ENCODE measurements at places on chromosomes 12 and 14. TPM values are rescaled to one million over a fixed set of nuclear protein-coding genes. Genes with fewer than 3 reads are reported as not detected.
A peak's percentile ranks its signal among the peaks of the same experiment; 100 is the strongest.

The DAO gene
- total RNA-seq, result not detected

The DIO2 gene
- total RNA-seq, result 48.7 TPM

The OR4N2 gene
- not detected for total RNA-seq

The GARIN6 gene
- not detected for total RNA-seq

The PROX2 gene
- not detected for total RNA-seq

The KRT83 gene
- not detected for total RNA-seq

The GPHB5 gene
- total RNA-seq, result not detected

The REM2 gene
- total RNA-seq, result not detected

The KLRC2 gene
- total RNA-seq, result not detected

The SLC25A21 gene
- total RNA-seq, result not detected

The SSPN gene
- 1.0 TPM for total RNA-seq

The ST8SIA1 gene
- 8.9 TPM for total RNA-seq

The CAMKK2 gene
- 3.2 TPM for total RNA-seq

GRCh38 chr12:115984616-115985015, 292.9 kb downstream of the MED13L start:
- DNase-seq, result no peak

DNA sequence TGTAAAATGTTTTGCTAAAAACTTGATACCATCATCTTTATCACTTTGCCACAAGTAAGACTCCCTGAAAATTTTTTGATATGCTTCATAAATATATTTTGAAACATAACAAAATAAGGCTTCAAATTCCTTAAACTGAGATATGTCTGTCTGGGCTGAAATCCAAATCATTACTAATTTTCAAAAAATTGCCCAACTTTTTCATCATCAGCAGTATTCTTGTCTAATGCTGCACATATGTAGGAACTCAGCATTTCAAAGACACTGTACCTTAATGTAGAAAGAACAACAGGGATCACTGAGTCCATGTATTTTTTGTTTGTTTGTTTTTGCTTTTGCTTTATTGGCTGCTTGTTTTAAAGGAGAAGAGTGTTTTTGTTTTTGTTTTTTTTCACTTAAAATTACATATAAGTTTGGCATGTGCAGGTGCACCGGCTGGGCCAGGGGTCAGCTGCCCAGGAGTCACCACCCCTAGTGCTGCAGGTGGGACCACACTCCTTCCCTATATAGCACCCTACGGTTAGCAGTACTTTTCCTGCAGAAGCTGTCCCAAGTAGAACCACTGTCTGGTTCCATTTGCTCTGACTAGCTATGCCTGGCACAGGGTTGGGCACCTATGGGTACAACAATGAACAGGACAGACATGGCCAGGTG, 231.2 kb downstream of the PIK3C2G start:
- DNase-seq, result no peak

GRCh38 chr12:90343966-90344365, 611.0 kb downstream of the CCER1 start:
- DNase-seq, result no peak

GRCh38 chr12:52380271-52380694, 5.2 kb downstream of the KRT84 start:
- peak; percentile 36 for DNase-seq

GRCh38 chr12:50765095-50765911, 1.4 kb downstream of the ATF1 start:
- peak; percentile 56 for DNase-seq

GRCh38 chr12:27148791-27149190, 66.4 kb upstream of the C12orf71 start:
- no peak for DNase-seq

DNA sequence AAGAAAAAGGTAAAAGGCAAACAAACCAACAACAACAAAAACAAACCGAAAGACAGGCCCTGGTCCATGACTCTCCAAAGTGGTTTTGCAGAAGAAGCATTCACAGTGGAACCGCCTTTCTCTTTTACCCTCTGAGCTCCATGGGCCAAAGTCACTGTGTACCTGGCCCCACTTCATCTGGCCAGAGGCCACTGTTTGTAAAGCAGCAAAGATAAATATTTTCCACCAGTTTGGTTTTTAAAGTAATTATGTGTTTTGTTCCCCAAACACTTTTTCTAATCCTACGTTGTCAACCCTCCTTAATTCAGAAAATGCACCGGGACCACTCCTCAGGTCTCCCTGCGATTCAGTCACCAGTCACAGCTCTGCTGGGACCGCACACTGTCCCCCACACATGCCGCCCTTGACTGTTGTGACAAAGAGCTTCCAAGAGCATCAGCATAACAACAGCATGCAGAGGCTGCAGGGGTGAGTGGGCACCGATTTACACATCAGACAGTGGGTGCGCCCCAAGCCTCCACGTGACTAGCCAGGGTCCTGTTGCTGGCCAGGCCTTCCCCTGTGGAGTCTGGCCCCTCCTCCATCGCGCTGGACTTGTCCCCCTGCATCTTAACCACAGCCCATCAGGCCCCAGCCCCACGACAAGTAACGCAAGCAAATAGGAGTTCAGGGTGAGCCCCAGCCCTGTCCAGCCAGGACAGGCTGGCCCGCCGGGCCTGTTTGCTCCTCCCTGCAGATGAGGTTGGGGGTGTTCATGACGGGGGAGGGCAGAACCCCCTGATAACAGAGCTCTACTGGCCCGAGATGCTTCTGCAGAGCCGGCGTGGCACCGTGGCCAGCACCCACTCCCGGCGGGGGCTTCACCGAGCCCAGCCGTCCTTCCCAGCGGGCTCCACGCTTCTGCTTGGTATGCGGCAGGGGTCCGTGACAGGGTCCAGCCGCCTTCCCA, 65.2 kb upstream of the DIO3 start:
- DNase-seq, result no peak

DNA sequence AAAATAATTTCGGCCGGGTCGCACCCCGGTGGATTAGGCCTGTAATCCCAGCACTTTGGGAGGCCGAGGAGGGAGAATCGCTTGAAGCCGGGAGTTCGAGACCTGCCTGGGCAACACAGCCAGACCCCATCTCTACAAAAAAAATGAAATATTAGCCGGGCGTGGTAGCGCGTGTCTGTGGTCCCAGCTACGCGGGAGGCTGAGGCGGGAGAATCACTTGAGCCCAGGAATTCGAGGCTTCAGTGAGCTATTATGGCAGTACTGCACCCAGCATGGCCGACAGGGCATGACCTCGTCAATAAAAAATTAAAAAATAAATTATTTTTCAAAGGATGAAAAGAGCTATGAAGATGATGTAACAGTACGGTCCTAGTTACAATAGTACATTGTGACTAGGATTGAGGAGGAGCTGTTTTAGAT, 523 bp downstream of the GTF2H3 start:
- DNase-seq, result no peak

DNA sequence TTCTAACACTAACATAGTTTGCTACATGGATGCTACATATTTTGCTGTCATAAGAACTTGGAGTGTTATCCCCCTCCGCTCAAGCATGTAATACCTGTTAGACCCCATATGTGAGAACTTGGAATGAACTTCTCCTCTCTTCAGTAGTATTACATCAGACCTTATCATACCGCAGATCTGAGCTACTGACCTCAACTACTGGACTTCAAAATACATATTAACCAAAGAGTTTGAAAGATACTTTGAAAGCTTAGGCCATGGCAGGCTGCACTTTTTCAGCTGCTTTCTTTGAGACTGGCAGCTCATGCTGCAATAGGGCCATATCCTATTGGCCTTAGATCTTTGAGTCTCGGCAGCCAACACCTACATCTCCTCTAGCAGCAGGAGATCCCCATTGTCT, 74.8 kb downstream of the EEA1 start:
- DNase-seq, result no peak

GRCh38 chr12:92921877-92922276, 7.2 kb downstream of the EEA1 start:
- DNase-seq, result no peak

DNA sequence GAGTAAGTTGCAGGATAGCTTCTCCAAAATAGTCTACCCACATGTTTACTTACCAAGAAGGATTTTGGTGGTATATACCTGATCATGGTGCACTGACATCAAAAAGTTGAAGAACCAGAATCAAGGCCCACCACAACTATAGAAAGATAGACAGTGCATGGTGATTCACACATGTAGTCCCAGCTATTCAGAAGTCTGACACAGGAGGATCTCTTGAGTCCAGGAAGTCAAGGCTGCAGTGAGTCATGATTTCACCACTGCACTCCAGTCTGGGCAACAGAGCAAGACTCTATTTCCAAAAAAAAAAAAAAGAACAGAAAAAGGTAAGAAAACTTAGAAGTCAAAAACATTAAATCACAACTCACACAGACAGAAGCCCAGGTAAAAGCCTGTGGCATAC, 422.2 kb upstream of the FOXG1 start:
- peak; percentile 7 for DNase-seq

DNA sequence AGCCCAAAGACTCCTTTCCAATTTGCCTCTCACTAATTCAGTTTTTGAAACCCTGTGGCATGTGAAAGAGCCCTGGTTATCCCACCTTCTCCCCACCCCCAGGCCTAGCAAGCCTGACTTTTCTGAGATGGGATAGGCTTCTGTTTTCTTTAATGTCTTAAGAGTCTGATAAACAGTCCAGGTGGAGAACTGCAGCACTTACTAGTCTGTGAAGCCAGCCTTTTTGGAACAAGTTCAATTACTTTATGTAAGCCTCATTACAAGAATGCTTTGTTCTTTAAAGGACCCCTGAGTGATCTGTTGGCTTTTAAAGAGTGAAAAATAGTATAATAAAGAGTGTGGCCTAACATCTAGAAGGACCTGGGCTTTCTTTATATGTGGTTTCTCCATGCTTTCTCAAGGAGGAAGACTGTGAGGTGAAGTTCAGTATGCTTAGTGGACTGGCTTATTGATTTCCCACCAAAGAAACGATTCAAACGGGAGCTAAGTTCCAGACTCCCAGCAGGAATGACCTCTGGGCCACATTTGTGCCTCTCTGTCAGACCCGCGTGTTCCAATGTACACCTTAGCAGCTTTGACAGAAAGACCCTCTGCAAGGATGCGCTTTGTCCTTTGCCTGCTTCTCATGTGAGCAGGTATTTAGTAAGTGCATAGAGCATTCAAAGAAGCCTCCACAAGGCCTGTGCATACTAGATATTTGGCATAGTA, 129.5 kb downstream of the DAAM1 start:
- no peak for DNase-seq

GRCh38 chr14:70995671-70996070, 88.4 kb downstream of the PCNX1 start:
- DNase-seq, result no peak

DNA sequence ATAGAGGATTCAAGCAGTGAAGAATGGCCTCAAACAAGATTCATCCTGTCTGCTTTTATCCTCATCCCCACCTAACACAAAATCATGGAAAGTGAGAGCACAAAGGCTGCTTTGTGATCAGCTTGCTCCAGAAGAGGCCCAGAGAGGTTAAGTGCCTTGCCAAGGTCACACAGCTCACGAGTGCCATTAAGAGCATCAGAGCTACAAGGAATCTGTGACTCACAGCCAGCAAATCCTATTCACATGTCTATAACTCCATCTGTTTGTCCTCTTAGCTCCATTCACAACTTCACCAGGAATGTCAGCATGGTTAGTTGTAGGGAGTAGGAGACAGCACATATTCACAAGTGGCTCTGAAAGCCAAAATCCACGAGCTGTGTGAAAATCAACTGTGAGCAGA, 79.8 kb downstream of the TTC9 start:
- DNase-seq, result no peak

GRCh38 chr14:80872645-80873044, 68.9 kb downstream of the CEP128 start:
- DNase-seq, result no peak

- DNase-seq, result no peak
Measured at GRCh38 chr12:104471336-104471735, 14.6 kb downstream of the CHST11 start.

- DNase-seq, result no peak
Measured at GRCh38 chr12:52675301-52675701, 4.9 kb downstream of the KRT1 start.

DNA sequence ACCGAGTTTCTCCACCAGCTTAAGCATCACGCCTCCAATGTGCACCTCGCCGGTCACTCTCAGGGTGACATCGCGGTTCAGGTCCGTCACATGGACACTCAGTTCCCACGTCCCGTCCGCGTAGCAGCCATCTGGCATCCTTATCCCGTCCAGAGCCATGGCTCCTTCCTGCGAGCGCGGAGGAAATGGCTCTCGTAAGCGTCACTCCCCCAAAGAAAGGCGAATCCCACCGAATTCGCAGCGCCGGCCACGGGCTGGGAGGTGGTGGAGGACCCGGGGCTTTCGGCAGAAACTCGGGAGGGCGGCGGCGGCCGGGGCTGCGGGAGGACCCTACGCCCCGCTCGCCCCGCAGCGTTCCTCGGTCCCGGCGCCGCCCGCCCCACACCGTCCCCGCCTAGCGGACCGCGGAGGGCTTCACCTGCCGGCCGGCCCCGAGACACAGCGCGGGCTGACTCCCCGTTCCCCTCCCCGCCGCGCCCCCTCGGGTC, 396 bp downstream of the FERMT2 start:
- peak; percentile 49 for DNase-seq

DNA sequence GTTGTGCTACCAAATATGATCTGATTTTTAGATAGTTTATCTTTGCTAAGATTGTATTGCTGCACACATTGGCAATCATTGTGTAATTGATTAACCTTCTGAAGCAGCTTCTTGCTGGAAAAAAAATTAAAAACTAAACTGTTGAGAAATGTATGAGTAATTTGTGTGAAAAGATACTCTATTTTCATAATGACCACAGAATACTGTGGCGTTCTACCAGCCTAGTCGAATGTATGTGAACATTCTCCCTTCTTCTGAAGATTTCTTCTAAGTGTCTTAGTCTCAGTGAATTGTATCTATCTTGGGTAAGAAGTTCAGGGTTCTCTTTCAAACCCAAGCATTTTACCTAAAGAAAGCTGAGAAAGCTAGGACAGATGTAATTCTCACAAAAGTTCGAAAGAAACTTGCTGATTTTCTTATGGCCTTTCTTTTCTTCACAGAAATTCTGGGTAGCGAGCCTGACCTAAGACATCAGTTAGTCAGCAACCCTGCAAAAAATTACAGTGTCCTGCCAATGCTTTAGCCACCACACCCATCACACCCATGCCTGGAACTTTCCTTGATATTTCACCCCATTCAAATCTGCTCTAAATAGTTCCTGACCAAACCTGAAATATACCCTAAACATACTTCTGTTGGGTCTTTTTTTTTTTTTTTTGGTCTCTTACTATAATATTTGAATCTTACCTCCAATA, 27.1 kb upstream of the C12orf71 start:
- DNase-seq, result no peak

- no peak for DNase-seq
Measured at GRCh38 chr12:127685491-127685890, 581.5 kb upstream of the TMEM132C start.

DNA sequence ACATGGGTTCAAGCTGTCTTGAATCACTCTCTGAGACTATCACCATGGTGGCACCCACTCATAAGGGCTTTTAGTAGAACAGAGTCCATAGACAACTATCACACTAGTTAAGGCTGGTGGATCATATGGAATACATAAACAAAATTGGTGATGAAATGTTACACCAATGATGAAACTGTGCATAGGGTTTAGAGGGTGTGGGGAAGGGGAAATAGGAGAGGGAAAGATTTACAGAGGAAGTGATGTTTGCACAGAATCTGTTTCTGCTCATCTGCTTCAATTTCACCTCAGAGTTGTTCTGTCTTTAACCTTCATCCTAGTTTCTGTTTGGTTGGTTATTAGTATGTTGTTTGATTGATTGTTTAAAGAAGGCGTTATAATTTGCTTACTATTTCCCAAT, 2.4 kb upstream of the RXYLT1 start:
- DNase-seq, result no peak

GRCh38 chr12:4285070-4285469, 11.5 kb downstream of the CCND2 start:
- DNase-seq, result no peak

GRCh38 chr12:118122264-118122663, 13.7 kb upstream of the PEBP1 start:
- DNase-seq, result no peak

GRCh38 chr14:69129264-69129880, 23.5 kb downstream of the DCAF5 start:
- peak; percentile 79 for DNase-seq
